ENCODE measurements at places on chromosomes 11 and 22.

DNA sequence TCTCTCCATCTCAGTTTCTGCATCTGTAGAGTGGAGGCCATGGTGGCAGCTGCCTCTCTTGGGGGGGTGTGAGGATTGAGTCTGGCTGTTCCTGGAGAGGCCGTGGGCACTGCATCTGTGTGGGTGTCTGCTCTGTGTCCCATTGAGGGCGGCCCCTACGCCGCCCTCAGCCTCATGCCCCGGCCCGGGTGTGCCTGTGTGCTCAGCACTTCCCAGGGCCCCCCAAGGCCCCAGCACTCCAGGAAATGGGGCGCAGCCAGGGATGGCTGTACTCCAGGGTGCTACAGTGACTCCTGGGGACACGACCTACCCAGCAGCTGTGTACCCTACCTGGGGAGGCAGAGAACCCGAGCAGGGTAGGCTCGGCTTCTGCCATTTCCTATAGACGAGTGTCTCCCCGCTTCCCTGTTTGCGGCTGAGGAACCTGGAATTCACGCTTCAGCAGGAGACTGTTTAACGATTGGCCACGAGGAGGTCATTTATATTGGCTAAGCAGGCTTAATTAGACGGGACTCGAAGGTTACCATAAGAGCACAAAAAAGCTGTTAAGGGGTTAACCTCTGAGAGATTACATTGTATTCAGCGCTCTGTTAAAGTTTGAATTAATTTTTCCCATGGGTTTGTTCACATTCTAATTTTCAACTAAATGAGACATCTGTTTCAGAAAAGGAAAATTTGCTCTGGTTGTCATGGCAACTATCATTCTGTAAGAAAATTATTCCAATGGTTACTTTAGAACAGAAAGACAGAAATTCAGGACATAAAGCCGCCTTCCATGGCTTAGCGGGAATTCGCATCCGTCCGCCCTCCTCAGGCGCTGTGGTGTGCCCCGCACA lies 76.4 kb downstream of the MPPED1 start:
- DNase-seq = no peak

GRCh38 chr11:11081776-11082175 lies 223.9 kb upstream of the ZBED5 start:
- no peak for DNase-seq

GRCh38 chr11:83002053-83002452 lies 69.6 kb downstream of the RAB30 start:
- peak; percentile 25 for DNase-seq

DNA sequence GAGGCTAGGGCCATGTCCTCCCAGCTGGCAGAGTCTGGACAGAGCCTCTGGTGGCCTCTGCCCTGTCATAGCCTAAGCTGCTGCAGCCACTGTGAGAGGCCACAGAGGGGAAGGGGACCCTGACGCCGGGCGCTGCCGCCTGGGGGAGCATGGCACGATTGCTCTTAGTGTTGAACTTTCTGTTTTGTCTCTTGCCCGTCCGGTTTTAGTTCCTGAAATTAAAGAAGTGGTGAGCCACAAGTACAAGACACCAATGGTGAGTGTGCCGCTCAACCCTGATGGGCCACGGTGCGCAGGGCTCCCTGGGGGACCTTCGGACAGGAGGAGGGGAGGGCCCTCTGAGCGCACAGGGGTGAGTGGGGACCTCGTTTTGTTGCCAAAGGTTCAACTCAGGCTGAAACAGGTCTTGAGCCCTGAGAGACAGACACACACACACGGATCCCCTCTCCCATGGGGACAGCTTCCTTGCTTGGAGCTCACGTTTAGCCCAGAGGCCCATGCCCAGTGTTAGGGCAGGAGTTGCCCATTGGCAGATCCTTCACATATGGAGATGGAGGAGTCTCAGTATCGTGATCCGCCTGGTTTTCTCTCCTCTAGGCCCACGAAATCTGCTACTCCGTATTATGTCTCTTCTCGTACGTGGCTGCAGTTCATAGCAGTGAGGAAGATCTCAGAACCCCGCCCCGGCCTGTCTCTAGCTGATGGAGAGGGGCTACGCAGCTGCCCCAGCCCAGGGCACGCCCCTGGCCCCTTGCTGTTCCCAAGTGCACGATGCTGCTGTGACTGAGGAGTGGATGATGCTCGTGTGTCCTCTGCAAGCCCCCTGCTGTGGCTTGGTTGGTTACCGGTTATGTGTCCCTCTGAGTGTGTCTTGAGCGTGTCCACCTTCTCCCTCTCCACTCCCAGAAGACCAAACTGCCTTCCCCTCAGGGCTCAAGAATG lies 23.8 kb downstream of the MYBPC3 start:
- DNase-seq = no peak

DNA sequence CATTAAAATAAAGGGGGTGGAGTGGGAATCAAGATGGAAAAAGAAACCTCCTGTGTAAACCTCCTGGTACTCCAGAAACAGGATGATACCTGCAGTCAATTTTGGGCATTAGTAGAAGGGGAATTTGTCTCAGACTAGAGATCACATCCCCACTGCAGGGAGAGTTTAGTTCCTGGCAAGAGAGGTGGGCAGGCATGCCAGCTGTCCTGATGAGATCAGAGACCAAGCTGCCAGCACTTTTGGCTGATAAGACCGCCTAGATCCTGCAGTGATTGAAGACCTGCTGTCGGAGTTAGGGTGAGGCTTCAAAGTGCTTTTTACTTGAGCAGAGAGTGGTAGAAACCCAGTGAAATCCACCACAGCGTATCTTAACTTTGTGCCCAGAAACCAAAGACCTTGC lies 29.7 kb upstream of the NELL1 start:
- DNase-seq = no peak

- no peak for DNase-seq
Observed at GRCh38 chr22:29141078-29141688, 64.5 kb upstream of the EMID1 start.

DNA sequence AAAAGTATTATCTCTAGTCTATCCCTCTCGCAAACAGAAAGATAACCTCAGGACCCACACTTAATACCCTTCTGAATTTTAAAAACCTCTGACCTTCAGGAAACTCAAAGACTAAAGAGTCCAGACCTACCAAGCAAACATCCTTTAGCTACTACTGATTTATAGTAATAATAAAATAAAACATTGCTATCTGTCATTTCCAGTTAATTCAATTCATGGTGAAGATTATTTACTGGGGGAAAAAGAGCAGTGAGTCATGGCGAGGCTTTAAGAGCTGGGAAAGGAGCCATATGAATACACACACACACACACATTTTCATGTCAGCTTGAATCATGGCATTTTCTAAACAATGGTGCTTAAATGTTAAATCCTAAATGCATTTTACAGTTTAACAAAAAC lies 87.1 kb downstream of the FAM76B start:
- no peak for DNase-seq

DNA sequence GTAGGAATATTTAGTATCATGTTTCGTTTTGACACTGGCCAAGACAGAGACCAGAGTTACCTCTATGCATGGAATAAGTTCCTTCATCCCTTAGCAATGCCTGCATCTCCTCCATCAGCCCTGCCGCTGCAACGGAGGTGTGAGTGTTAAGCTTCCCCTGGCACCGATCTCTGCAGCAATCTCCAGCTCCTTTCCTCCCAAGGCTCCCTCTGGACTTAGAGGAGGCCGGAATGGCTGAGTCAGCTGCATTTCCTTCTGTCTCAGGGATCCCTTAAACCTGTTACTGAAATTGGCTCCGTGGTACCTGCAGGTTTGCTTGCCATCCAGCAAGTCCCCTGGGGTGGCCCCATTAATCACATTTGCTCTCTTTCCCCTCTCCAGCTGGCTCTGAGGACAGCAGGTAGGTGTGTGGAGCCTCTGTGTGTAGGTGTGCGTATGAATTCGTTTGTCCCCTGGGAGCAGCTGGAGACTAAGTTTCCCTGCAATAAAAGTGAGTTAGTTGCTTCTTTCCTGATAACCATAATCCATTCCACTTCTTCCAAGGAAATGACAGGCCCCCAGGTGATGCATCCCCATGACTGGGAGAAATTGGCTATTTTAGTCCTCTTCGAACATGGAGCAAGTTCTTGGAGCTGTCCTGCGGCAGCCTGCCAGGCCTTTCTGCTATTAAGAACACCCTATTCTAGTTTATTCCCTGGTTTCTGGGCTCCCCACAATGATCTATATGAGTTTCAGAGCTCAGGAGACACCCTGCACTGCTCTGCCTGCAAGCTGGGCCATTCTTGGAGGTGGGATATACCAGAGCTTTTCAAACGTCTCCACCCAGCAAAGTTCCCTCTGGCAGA lies 457.2 kb upstream of the CADM1 start:
- DNase-seq = no peak

GRCh38 chr11:96267001-96267495 lies 75.9 kb downstream of the MAML2 start:
- no peak for DNase-seq

DNA sequence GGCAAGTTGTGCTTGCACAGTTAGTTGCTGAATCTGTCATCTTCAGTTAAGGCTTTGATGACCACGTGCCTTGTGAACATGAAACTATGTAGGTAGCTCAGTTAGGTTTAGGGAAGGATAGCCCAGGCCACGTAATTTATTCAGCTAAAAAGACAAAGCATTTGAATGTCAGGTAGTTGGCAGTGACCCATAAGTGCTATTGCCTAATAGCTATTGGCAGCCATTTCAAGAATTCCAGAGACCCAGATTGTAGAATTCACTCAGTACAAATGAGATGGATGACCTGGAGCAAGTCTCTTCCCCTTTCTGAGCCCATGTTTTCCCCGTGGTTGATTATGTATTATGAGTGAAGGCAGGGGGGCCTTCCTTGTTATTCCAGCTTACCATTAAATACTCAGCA lies 265.3 kb upstream of the ANO5 start:
- DNase-seq = no peak

DNA sequence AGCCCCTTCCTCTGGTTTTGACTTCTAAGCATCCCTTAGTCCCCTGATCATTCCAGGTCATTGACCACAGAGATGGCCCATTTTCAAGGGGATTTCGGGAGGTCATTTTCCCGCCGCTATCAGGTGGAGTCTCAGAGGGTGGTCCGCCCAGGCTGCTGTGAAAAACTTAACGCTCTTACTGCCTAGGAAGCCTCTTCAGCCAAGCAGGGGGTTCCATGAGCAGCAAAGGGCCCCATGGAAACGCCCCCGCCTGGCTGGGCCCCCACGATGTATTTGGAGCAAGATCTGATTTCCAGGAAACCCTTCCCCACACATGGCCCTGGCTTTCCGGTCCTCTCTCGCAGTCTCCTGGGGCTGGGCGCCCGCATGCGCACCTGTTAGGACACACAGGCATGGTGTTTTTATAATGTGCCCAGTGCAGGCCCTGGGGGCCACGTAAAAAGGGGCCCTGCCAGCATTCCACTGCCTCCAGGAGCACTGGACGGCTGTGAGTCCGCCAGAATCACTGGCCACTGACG lies 32.5 kb downstream of the ANO1 start:
- DNase-seq = no peak

- DNase-seq = no peak
Observed at GRCh38 chr11:19691815-19692500, 20.7 kb upstream of the NAV2 start.

- DNase-seq = no peak
Observed at GRCh38 chr11:47466701-47467250, 17.8 kb upstream of the RAPSN start.

- DNase-seq = no peak
Observed at GRCh38 chr11:34243600-34244464, 114.0 kb downstream of the ABTB2 start.

GRCh38 chr11:92533657-92534335 lies 309.2 kb downstream of the FAT3 start:
- DNase-seq = no peak

GRCh38 chr11:1733009-1733715 lies 17.2 kb downstream of the IFITM10 start:
- DNase-seq = no peak

GRCh38 chr11:128509621-128510389 lies 77.6 kb downstream of the ETS1 start:
- DNase-seq = no peak

DNA sequence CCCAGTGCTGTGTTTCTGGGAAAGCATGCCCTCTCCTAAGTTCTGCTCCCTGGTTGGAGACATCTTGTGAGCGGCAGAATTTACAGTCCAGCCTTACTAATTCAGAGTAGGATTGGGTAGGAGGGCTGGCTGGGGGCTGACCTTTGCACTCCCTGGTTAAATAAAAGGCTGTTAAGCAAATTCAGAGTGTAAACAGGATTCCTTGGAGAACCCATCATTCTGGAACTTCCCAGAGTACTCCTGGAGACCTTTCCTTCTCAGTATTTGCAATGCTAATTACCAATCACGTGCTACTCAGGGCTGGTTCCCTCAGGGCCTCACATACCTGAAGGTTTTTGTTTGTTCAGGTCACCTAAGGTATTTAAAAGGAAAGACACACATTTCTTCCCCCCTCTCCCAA lies 340.2 kb downstream of the TBC1D22A start:
- no peak for DNase-seq

DNA sequence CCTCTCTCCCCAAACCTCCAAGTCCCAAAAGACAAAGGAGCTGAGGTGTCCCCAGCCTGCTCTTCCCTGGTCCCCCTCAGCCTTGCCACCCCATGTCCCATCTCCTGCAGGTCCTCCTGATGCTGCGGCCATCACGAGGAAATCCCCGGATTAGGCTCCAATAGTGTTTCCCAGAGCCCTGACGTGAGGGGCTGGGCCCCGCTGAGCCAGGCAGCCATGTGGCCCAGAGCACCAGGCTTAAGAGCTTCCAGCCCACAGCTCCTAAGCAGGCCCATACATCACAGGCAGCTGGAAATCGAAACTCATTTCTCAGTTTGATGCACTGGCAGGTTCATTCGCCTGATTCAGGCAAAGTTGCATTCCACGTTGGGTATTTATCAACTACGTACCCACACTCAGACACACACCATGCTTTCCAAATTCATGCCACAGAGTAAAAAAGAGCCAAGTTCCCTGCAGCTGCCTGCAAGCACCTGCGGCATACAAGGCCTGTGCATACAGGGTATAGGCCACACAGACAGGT lies 114.2 kb downstream of the CHST1 start:
- no peak for DNase-seq

GRCh38 chr22:47659467-47660223 lies 897.2 kb downstream of the TBC1D22A start:
- no peak for DNase-seq

GRCh38 chr11:13043912-13044628 lies 35.0 kb downstream of the RASSF10 start:
- DNase-seq = no peak

GRCh38 chr11:57979532-57980079 lies 44.1 kb upstream of the OR9Q1 start:
- no peak for DNase-seq

DNA sequence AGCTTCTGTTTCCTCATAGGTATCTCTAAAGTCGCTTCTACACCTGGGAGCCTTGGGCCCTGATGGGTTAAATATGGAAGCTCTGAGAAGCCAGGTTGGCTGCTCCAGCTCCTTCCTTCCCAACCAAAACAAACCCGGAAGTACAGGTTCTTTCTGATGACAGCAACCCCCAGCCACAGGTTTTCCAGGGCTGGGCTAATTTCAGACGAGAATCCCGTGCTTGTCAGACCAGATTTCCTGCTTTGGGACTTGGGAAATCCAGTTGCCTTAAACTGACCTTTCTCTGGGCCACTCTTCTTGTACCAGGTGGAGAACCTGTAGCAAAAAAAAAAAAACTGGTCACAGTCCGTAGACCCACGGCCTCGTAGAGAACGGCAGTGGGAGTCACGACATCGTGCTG lies 51.9 kb downstream of the RBX1 start:
- DNase-seq = no peak

GRCh38 chr11:66595245-66595904 lies 2.4 kb downstream of the CCS start:
- no peak for DNase-seq

- no peak for DNase-seq
Observed at GRCh38 chr11:128895526-128895925, 4.4 kb downstream of the KCNJ5 start.

- no peak for DNase-seq
Observed at GRCh38 chr11:21814169-21814568, 378.7 kb upstream of the ANO5 start.

GRCh38 chr11:115659061-115659963 lies 155.1 kb upstream of the CADM1 start:
- DNase-seq = no peak
